Occipital lobe (tissue), 3 donors: ENCODE measurements at places on chromosomes 16 and 17. TPM values are rescaled to one million over a fixed set of nuclear protein-coding genes. Genes with fewer than 3 reads are reported as not detected.
A peak's percentile ranks its signal among the peaks of the same experiment; 100 is the strongest.

GRCh38 chr17:40953881-40954280, 12.9 kb downstream of the KRT39 start:
- no peak for DNase-seq

DNA sequence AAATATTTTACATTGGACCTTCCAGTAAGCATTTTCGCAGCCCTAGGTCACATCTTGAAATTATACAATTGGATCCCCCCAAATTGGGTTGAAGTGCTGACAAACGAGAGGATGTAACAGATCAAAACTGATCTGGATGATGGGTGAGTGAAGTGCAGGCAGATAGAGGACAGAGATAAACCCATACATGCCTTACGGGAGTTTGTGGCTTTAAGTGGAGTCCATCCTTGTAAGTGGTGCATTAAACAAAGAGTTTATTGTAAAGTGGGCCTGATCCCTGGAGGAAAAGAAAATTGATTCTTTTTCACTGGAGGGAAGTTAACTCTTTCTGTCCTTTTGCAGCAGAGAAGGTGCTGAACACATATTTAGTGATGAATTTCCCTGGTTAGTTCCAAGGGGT, 39.0 kb upstream of the KCNJ2 start:
- DNase-seq: no peak

- no peak for DNase-seq
Measured at GRCh38 chr17:65388911-65389310, 172.5 kb downstream of the AXIN2 start.

DNA sequence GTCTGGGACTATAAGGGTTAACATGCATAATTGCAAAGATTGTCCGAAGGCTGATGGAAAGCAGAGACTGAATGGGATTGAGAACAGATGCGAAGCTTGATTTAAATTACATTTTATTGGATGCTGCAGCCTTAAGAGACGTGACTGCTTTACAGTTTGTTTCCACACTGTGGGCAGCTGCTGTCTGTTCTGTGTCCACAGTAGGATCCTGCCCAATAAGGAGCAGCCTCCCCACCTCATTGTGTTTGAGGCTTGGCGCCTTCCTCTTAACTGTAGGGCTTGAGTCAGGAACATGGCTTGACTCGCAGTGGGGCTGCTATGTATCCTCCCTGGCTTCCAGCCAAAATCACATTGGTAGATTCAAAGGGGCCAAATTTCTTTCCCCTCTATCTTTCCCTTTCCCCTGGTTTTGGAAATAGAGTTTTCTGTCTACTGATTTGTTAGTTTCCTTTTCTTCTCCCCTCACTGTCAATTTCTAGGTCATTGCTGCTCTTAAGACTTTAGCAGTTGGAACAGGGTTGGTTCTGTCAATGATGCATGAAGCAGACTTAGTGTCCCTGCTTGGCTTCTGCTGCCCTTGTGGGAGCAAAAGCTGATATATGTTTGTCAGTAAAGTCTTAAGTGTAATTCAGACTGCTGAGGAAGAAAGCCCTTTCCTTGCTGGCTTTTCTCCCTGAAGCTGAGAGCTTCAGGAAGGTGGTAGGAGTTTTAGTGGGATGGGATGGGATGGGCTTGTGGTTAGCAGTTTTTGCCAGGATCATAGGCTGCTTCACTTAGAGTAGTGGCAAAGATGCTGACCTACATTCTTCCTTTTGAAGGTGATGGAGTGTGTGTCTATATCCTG, 5.0 kb upstream of the RARA start:
- DNase-seq: no peak

- DNase-seq: no peak
Measured at GRCh38 chr17:45575126-45575885, 84.8 kb upstream of the PLEKHM1 start.

DNA sequence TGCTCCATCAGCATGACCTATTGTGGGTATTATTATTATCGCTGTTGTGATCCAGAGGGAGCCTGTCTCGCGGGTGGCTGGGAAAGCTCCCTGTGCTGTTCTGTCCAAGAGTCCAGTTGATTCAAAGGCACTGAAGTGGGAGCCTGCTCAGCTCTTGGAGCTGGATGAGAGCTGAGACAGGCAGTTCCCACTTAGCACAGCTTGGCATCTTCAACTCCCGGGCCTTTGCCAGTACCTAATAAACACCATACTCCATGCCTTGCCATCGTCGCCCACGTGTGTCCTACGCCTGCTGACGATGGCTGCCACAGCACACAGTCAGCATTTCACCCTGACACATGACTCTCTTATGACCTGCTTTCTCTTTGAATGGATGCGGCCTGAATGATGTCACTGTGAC, 32.6 kb downstream of the RTN4RL1 start:
- DNase-seq: peak; percentile 56

DNA sequence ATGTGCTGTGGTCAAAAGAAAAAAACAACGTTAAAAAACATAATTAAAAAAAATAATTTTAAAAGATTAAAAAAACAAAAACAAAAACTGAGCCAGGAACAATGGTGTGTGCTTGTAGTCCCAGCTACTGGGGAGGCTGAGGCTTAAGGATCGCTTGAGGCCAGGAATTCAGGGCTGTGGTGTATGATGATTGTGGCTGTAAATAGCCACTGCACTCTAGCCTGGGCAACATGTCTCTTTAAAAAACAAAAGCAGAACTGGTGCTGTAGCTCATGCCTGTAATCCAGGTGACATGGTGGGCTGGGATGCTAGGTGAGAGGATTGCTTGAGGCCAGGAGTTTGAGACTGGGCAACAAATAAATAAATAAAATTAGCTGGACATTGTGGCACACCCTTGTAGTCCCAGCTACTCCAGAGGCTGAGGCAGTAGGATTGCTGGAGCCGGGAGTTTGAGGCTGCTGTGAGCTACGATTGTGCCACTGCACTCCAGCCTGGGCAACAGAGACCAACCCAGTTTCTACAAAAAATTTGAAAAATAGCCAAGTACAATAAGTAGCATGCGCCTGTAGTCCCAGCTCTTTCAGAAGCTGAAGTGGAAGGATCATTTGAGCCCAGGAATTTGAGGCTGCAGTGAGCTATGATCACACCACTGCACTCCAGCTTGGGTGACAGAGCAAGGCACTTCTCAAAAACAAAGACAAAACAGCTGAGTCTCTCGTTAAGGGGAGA, 43.6 kb downstream of the NFATC3 start:
- no peak for DNase-seq

GRCh38 chr17:57243171-57243622, 13.1 kb upstream of the MSI2 start:
- DNase-seq: no peak

DNA sequence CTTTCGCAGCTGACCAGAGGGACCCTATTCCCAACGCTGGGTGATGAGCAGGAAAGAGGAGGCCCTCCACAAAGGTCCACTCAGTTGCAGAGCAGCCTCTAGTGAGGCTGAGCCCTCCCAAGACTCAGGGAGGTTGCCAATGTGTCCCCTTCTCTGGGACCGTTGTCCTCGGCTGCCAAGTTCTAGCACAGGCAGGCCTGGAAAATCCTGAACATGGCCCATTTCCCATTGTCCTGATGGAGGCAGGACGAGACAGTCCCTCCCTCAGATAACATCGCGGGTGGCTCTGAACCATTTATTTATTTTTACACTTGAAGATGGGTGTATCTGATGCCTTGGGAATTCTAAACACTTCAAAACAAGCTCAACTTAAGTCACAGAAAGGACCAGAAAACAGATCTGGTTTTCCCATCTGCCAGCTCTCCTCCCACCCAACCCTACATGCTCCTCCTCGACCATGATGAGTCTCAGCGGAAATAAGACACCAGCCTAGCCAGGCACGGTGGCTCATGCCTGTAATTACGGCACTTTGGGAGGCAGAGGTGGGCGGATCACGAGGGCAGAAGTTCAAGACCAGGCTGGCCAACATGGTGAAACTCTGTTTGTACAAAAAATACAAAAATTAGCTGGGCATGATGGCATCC, 12.8 kb downstream of the CDIP1 start:
- no peak for DNase-seq

GRCh38 chr17:53804437-53804836, 18.3 kb upstream of the KIF2B start:
- DNase-seq: no peak

- DNase-seq: no peak
Measured at GRCh38 chr17:1644493-1645206, 882 bp downstream of the SCARF1 start.

DNA sequence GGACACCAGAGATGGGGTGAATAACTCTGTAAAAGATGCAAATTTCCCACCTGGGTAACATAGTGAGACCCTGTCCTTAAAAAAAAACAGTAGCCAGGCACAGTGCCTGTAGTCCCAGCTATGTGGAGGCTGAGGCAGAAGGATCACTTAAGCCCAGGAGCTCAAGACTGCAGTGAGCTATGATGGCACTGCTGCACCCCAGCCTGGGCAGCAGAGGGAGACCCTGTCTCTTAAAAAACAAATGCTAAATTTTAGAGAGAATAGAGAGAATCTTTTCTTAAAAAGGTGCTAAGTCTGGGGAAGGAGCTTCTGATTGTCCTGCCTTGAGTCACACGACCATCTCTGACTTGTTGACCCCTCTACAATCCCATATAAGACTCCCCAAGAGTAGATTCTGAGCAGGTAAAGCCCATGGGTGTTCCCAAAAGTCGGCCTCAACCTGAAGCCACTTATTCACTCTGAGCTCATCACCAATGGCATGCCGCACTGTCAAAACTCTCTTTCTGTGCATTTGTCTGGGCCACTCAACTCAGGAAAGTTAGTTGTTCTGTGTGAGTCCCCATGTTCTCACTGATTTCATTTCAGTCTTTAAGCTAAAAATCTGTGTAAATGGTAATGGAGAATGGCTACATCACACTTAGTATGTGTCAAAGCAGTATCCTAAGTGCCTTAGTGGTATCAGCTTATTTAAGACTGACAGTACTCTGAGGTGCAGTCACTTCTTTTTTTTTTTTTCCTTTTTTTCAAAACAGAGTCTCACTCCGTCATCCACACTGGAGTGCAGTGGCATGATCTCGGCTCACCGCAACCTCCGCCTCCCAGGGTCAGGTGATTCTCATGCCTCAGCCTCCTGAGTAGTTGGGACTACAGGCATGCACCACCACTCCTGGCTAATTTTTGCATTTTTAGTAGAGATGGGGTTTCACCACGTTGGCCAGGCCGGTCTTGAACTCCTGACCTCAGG, 41.6 kb downstream of the PRKCB start:
- DNase-seq: no peak

DNA sequence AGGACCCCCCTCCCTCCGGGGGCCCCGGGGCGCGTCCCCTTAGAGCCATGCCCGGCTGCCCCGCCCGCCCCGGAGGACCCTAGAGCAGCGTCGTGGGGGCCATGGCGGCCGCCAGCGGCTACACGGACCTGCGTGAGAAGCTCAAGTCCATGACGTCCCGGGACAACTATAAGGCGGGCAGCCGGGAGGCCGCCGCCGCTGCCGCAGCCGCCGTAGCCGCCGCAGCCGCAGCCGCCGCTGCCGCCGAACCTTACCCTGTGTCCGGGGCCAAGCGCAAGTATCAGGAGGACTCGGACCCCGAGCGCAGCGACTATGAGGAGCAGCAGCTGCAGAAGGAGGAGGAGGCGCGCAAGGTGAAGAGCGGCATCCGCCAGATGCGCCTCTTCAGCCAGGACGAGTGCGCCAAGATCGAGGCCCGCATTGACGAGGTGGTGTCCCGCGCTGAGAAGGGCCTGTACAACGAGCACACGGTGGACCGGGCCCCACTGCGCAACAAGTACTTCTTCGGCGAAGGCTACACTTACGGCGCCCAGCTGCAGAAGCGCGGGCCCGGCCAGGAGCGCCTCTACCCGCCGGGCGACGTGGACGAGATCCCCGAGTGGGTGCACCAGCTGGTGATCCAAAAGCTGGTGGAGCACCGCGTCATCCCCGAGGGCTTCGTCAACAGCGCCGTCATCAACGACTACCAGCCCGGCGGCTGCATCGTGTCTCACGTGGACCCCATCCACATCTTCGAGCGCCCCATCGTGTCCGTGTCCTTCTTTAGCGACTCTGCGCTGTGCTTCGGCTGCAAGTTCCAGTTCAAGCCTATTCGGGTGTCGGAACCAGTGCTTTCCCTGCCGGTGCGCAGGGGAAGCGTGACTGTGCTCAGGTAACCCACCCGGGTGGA, 759 bp downstream of the ALKBH5 start:
- DNase-seq: no peak

Gene PERCC1
- total RNA-seq: not detected

Gene EMC6
- 8.1 TPM for total RNA-seq

Gene PEX12
- total RNA-seq: 6.6 TPM

Gene CACNA1G
- total RNA-seq: 20.1 TPM
